ENCODE measurements at places on chromosomes 4 and X. TPM values are rescaled to one million over a fixed set of nuclear protein-coding genes. Genes with fewer than 3 reads are reported as not detected.

DNA sequence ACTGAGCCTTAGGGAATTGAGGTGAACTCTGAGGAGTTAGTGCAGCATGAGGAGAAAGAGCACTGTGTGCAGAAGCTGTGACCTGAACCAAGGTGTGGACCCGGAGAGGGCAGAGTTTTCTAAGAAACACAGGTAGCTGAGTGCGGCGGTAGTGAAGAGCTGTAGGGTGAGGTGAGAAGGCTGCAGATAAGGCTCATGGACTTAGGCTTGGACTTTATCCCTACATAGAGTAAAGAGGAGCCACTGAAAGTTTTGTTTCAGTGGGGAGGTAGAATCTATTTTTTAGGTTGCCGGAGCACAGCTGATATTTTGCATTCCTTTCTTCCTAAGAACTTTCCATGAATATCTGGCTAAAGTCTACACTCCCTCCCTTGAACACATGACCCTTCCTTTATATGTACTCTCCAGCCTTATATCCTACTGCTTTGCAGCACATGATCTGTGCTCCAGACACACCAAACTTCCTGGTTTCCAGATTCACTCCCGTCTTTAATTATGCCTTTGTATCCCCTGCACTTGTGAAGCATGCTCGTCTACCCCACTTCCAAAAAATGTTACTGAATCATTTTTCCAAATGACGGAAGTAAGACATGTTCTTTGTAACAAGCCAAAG lies 10.6 kb upstream of the PGRMC2 start:
- DNase-seq = no peak

- DNase-seq = no peak
Measured at GRCh38 chr4:41985151-41985550, 3.6 kb downstream of the DCAF4L1 start.

- DNase-seq = no peak
Measured at GRCh38 chr4:112327965-112328733, 31.0 kb downstream of the ALPK1 start.

- DNase-seq = no peak
Measured at GRCh38 chr4:31237233-31237632, 517.1 kb downstream of the PCDH7 start.

DNA sequence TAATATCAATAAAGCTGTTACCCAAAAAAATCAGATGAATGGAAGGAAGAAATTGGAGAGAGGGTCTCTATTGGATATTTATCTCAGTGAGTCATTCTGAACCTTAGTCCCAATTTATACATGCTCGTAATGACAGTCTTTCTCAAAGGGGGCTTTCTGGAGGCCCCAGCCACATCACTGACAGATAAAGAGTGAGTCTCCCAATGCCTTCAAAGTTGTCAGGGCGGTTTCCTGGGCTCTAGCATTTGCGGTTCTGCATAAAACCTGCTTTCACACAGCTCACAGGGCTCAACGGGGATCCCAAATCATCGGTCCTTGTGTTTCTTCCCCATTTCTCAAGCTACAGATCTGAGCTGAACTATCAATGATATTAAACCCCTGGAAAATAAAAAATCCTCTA lies 17.3 kb downstream of the TCEANC start:
- DNase-seq = no peak

DNA sequence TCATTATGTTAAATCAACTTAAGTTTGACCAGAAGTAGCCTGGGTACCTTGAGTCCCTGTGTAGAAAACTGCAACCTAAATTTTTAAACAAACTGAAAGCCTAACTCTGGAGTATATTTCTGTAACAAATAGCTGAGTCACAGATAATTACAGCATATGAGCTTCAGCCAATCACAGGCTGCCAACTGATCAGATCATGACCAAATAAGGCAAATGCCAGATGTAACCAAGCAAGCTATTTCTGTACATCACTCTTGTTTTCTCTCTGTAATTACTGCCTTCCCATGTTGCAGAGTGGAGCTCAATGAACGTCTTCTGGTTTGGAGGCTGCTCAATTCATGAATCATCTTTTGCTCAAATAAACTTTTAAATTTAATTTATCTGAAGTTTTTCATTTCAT lies 980.9 kb upstream of the DIAPH2 start:
- no peak for DNase-seq

DNA sequence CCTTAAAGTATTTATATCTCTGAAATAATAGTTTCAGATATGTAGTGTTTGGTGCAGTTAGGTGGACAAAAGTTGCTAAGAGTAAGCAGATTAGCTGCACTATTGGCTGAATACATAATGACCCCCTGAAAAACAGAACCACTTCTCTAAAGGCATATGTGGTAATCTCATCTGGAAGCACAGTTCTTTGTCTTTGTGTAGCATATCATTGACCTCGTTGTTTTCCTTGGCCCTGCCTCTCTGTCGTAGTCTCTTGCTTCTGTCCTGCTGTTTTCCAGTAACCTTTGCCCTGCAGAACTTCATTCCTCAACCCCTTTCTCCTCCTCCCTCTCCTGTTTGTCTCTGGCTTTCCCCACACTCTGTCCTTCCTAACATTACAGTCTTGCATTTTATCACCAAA lies 41.4 kb downstream of the JADE3 start:
- DNase-seq = no peak

- DNase-seq = no peak
Measured at GRCh38 chr4:89308161-89308500, 531 bp upstream of the GPRIN3 start.

DNA sequence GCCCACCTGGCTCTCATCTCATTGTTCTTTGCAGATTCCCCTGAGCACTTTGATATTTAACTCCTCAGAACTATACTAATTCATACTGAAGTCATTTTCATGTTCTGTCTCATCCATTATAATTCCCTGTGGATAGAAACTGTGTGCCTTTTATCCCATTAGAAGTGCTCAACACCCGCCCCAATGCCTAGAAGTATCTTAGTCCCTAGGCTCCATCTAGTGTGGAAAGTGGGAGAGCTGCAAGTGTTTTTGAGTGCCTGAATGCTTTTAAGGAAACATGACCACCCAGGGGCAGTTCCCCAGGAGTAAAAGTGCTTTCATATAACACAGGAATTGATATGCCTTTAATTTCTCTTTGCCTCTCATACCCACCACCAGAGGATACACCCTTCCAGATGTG lies 117.0 kb downstream of the CHRDL1 start:
- DNase-seq = no peak

Gene DDX53
- total RNA-seq = not detected
